Ovary (tissue), 10 donors: ENCODE measurements at places on chromosomes 13 and 19. TPM values are rescaled to one million over a fixed set of nuclear protein-coding genes. Genes with fewer than 3 reads are reported as not detected.

Gene LYPD3
- total RNA-seq: 2.9 TPM

Gene NLRP9
- total RNA-seq: not detected

Gene BABAM1
- 47.4 TPM for total RNA-seq

Gene LILRB3
- 2.4 TPM for total RNA-seq

Gene ZNF497
- 2.5 TPM for total RNA-seq

Gene ZSCAN22
- total RNA-seq: 4.5 TPM

Gene GPC5
- total RNA-seq: 0.38 TPM

Gene KLK3
- total RNA-seq: not detected

Gene RPS28
- 2,209 TPM for total RNA-seq

Gene ZNF418
- total RNA-seq: 10.9 TPM

Gene SMIM24
- total RNA-seq: 2.6 TPM

Gene CBARP
- 19.3 TPM for total RNA-seq

Gene ZNF284
- 2.1 TPM for total RNA-seq

Gene DLL3
- not detected for total RNA-seq

Gene SERTAD3
- total RNA-seq: 33.3 TPM

Gene APLP1
- total RNA-seq: 0.55 TPM

Gene SIGLEC8
- total RNA-seq: 0.92 TPM

Gene ADPRHL1
- 1.7 TPM for total RNA-seq

Gene IZUMO2
- not detected for total RNA-seq

Gene POLD1
- total RNA-seq: 15.5 TPM

Gene ACP7
- not detected for total RNA-seq

Gene DLEU7
- total RNA-seq: 0.36 TPM

Gene HIF3A
- total RNA-seq: 57.7 TPM

Gene TEAD2
- total RNA-seq: 47.3 TPM

Gene CYP2F1
- total RNA-seq: not detected

Gene MARCHF2
- total RNA-seq: 62.7 TPM

Gene S1PR5
- total RNA-seq: 0.57 TPM

Gene SYDE1
- total RNA-seq: 43.5 TPM

Gene CRX
- not detected for total RNA-seq

Gene RXFP2
- total RNA-seq: not detected

Gene MIPEP
- 12.9 TPM for total RNA-seq

Gene PRR20A
- total RNA-seq: not detected

Gene CCDC8
- total RNA-seq: 72.5 TPM

Gene TSSK6
- total RNA-seq: 1.2 TPM

Gene AMH
- 2.5 TPM for total RNA-seq

Gene COL5A3
- 2.7 TPM for total RNA-seq

Gene TEX26
- total RNA-seq: not detected

Gene CUL4A
- total RNA-seq: 66.4 TPM

Gene PHLDB3
- 22.9 TPM for total RNA-seq

Gene NOVA2
- 2.2 TPM for total RNA-seq

Gene TRAPPC2B
- total RNA-seq: 11.6 TPM
